ENCODE measurements at places on chromosomes 16 and 17.
A peak's percentile ranks its signal among the peaks of the same experiment; 100 is the strongest.

DNA sequence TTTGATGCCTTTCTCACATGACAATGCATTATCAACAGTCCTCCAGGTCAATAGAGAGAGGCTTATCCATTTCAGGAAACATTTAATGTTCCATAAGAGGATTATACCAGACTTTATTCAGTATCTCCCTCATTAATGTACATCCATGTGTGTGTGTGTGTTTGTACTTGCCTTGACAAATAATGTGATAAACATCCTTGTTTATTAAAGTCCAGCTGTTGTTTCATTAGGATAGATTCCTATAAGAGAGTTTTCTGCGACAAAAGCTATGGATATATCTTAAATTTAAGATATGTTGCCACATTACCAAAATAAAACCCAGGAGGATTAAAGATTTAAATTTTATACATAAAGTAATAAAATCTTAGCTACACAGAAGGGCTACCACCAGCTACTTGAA is 492.6 kb downstream of the TOX3 start:
- DNase-seq: no peak

GRCh38 chr17:63475491-63476412 is 1.1 kb upstream of the ACE start:
- no peak for DNase-seq

- no peak for DNase-seq
Observed at GRCh38 chr17:4901108-4901647, 1.7 kb downstream of the CHRNE start.

GRCh38 chr16:57644383-57645014 is 16.1 kb downstream of the ADGRG1 start:
- no peak for DNase-seq

DNA sequence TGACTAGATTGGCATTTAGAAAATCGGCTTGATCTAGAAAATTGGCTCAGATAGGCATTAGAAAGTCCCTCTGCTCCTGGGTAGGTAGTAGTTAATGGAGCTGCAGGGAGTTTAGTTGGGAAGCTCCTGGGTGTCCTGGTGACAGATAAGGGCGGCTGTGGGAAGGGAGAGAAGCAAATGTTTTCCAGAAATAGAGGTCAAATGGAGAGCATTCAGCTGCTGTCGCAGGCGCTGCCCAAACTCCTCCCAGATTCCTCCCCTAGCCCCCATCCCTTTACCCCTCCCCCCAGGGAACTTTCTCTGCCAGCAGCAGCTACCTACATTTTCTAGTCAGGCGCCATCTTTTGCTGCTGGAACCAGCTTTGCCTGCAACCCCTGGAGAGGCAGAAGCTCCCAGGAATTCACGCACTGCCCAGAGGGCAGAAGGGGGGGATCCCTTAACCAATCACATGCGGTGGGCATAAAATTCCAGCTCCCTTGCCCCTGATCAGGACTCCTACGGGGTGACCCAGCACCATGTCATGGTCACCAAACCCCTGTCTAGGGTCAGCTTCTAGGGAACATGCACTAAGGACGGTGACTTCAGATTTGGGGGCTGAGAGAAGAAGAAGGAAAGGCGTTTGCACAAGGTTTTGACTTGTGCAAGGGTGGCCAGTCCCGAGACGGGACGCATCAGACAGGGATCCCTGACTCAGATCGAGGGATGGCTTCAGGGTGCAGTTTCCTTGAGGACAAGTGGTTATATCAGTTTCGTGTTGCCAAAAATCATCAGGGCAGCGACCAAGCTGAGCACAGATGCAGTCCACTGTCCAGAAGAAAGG is 43.8 kb downstream of the SOCS1 start:
- no peak for DNase-seq

GRCh38 chr17:784143-784542 is 2.0 kb downstream of the MRM3 start:
- no peak for DNase-seq

GRCh38 chr16:50011707-50012106 is 13.3 kb upstream of the CNEP1R1 start:
- no peak for DNase-seq

- no peak for DNase-seq
Observed at GRCh38 chr17:27919079-27919478, 25.9 kb upstream of the LYRM9 start.

- DNase-seq: no peak
Observed at GRCh38 chr17:38912221-38912813, 13.1 kb upstream of the LASP1NB start.

- DNase-seq: no peak
Observed at GRCh38 chr17:7477392-7478275, 1.8 kb downstream of the ZBTB4 start.

- DNase-seq: no peak
Observed at GRCh38 chr16:14101415-14101814, 30.3 kb downstream of the MRTFB start.

DNA sequence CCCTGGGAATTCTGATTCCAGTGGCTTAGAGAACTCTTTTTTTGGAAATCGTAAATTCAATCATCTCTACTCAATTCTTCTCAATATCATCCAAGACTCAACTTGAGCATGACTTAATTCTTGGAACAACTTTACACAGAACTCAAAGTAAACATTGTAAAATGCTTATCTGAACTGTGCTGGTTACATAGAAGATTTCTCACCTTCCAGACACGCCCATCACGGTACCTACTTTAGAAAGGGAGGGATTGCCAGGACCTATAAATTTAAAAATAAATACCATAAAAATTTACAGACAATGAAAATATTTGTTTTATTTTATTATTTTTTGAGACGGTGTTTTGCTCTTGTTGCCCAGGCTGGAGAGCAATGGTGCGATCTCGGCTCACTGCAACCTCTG is 26.5 kb downstream of the MAP1LC3B start:
- no peak for DNase-seq

DNA sequence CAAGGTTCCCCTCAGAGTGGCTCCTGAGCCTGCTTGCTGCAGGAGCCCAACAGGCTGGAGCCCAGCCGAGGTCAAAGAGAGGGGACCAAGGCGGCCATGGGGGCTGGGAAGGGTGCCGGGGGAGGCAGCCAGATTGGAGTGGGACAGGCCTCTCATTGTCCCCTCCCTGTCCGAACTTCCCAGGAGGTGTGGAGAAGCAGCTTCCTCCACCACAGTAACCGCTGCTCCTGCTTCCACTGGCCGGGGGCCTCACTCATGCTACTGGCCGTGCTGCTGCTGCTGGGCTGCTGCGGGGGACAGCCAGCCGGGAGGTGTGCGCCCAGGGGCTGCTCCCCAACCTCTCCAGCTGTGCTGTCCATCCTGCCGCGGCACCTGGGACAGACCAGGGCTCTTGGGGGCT is 29.3 kb downstream of the TMEM94 start:
- DNase-seq: no peak

GRCh38 chr16:3183445-3184139 is 4.4 kb upstream of the OR1F1 start:
- no peak for DNase-seq

GRCh38 chr16:20249211-20249610 is 78.1 kb downstream of the GP2 start:
- DNase-seq: no peak

DNA sequence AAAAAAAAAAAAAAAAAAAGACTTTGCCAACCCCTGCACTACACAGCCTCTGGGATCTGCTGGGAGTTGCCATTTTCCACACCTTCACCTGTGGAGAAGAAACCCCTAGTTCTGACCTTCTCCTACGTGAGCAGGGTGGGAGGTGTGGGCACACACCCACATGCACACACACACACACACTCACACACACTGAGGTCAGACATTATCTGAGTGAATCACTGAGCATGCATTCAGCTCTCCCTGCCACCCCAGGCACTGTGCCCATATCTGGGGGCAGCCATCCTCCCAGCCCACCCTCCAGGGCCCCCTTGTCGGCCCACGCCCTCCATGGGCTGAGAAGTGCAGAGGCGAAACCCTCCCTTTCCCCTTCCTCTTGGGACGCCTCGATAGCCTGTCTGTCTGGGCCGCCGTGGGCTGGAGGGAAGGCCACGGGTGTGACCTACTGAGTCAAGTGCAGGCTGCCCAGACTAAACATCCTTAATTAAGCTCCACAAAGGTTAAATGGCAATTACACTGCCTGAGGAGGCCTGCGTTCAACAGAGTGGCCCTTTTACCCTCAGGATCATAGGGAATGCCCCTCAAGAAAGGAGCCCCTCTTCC is 143.8 kb downstream of the C16orf95 start:
- no peak for DNase-seq

DNA sequence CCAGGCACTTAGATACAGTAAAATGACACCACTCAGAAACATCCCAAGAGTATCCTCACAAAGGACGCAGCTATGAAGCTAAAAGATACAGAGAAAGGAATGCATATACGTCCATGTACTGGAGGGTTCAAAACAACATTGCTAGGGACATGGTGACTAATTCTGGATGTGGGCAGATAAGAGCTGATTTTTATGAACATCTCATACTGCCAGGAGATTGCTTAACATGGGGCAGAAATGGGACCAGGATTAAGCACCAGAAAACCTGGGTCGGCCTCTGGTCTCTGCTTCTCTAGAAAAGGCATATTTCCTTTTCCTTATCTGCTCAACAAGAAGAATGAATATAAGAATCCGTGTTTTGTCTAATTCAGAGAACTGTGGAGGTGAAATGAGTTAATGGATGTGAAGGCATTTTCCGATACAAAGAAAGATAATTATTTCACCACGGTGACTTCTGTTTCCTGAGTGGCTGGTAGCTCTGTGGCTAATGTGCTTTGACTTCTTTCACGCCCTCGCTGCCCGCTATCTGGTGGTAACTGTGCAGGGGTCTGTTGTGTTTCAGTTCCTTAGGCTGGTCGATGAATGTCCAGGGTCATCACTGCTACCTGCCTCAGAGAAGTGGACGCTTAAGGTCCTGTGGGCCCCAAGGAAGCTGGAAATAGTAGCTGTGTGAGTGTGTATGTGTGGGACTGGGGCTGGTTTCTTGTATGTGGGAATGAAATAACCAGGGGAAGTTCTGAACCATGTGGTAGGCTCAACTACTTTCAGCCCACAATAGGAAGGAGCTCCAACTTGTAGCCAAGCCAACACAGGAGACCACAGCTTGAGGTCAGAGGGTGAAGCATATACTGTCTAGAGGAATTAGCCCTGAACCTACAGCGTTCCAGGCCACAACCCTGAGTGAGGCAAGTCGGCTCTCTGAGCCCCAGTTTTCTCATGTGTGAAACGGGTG is 15.8 kb upstream of the CCL5 start:
- no peak for DNase-seq

DNA sequence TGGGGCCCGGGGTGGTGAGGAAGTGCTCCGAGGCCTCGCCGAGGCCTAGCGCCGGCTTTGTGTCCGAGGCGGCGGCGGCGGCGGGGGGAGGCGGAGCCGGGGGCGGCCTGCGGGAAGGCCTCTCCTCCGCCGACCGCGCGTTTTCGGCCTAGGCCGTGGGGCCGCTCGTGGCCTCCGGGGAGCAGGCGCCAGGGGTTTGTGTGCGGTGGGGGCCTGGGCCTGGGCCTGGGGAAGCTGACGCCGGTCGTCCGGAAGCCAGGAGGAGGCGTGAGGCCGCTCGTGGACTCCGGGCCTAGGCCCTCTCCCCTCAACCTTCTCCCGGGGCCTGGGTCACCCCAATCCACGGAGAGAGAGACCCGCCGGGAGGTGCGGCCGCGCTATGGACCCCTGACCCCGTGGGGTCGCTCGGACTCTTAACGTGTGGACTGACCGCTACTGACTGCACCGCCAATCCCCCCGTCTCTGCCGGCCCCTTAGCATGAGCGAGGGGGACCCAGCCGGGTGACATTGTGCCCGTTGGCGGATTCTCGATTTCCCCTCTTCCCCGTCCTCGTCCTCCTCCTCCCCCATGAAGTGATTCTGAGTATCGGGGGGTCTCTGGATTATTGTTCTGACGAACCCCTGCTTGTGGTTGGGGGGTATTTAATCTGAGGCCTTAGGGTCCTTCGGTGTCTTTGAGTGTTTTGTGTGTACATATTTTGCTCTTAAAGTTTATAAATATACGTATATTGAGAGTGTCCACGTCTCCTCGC is 660 bp downstream of the RBBP6 start:
- peak; percentile 16 for DNase-seq

DNA sequence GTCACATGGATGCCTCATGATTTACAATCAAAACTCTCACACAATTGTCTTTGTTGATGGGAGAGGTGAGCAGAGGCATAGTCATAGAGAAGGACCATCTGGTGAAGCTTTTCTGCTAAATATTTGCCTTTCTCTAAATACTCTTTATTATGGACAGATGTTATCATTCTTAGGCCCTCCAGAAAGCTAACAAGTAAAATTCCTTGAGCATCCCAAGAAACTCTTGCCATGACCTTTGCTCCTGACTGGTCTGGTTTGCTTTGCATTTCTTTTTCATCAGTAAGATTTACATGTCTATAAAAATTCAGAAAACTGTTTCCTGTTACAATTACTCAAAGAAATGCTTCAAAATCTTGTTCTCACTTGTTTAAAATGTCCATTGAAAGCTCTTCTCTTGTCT is 1336.6 kb upstream of the CDH8 start:
- DNase-seq: no peak

GRCh38 chr16:4663777-4664465 is 29.4 kb upstream of the NUDT16L1 start:
- no peak for DNase-seq

DNA sequence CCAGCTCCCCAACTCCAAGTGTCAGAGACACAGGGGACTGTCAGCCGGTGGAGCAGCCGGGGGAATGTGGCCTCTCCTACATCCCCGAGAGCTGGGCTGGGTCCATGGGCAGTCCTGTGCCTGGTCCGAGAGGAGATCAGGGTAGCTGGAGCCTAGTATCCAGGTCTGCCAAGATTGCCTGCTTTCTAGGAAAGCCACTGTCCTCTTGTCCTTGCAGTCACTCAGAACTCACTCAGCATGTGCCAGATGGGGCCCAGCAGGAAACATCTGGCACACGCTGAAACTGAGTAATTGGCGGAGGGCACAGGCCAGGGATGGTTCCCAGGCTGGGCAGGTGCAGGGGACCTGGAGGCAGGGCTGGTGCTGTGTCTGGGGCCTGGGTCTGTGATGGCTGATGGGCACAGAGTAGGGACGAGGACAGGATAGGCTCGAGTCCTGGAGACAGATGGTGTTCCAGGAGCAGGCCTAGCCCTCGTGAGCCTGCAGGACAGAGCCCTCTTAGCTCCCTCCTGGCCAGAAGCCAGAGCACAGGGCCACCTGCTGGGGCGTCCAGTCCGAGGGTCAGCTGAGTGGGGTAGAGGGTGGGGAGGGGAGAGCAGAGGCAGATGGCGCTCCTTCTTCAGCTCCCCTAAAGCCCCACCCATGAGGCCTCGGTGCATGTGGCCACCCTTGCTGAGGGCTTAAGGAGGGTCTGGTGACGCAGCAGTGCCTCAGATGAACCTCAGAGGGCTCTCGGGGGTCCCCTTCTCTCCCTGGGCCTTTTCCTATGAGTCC is 31.1 kb downstream of the ADCY7 start:
- DNase-seq: no peak

- DNase-seq: no peak
Observed at GRCh38 chr16:23863511-23864422, 28.0 kb downstream of the PRKCB start.

GRCh38 chr17:82449883-82450356 is 632 bp downstream of the CYBC1 start:
- no peak for DNase-seq
